ENCODE measurements at places on chromosomes 4 and X. TPM values are rescaled to one million over a fixed set of nuclear protein-coding genes. Genes with fewer than 3 reads are reported as not detected.

The AMBN gene
- polyA plus RNA-seq: not detected

The ZNF157 gene
- 0.57 TPM for polyA plus RNA-seq

The GC gene
- polyA plus RNA-seq: not detected

The ADAMTS3 gene
- polyA plus RNA-seq: 1.2 TPM

The CTAG2 gene
- polyA plus RNA-seq: 1.0 TPM

The SPANXN2 gene
- polyA plus RNA-seq: not detected

The HMGN5 gene
- 21.2 TPM for polyA plus RNA-seq

The TEC gene
- polyA plus RNA-seq: 0.67 TPM

The NXF2 gene
- polyA plus RNA-seq: not detected

The ADH5 gene
- 227 TPM for polyA plus RNA-seq

The RASSF6 gene
- polyA plus RNA-seq: 0.85 TPM

The PPID gene
- polyA plus RNA-seq: 14.8 TPM

The PLRG1 gene
- polyA plus RNA-seq: 35.6 TPM

The NAT8L gene
- polyA plus RNA-seq: 0.80 TPM

The RPS3A gene
- 8,194 TPM for polyA plus RNA-seq

The SPANXB1 gene
- polyA plus RNA-seq: not detected

The FAM184B gene
- polyA plus RNA-seq: 0.17 TPM

The GABRQ gene
- 0.03 TPM for polyA plus RNA-seq

The AIMP1 gene
- polyA plus RNA-seq: 29.9 TPM

The HOPX gene
- polyA plus RNA-seq: 8.8 TPM

The NEXMIF gene
- 0.13 TPM for polyA plus RNA-seq

The UCHL1 gene
- polyA plus RNA-seq: 172 TPM

The CACNA1F gene
- 0.02 TPM for polyA plus RNA-seq

The TCEAL7 gene
- polyA plus RNA-seq: 37.1 TPM

The ATP5ME gene
- polyA plus RNA-seq: 359 TPM

The THAP9 gene
- 4.0 TPM for polyA plus RNA-seq

The MSANTD1 gene
- 0.15 TPM for polyA plus RNA-seq

The PCDH7 gene
- polyA plus RNA-seq: 6.3 TPM

The C4orf36 gene
- polyA plus RNA-seq: 1.6 TPM

The DUSP21 gene
- polyA plus RNA-seq: not detected

The SETD7 gene
- 52.4 TPM for polyA plus RNA-seq

The CYP4V2 gene
- 12.4 TPM for polyA plus RNA-seq

The FGF5 gene
- polyA plus RNA-seq: 0.03 TPM
